ENCODE measurements at places on chromosomes 11 and 22.

DNA sequence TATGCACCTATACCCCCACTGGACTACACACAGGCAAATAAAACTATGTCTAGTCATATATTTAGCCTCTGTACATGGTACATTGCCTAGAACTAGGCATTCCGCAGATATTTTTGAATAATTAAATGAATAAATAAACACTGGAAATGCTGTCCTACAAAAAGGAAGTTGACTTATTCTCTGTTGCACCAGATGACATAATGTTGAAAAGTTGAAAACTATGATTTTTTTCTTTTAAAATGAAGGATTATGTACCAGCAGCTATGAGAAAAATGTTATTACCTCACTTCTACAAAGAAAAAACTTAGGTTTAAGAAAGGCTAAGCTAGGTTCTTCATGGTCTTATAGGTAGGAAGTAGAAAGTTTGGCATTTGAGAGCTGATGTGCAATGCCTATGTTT lies 856.6 kb downstream of the METTL15 start:
- no peak for DNase-seq

- DNase-seq: no peak
These were observed 79.3 kb downstream of the ADAMTS15 start for GRCh38 chr11:130527636-130528297.

GRCh38 chr22:48846200-48846599 lies 981.5 kb downstream of the BRD1 start:
- DNase-seq: no peak

- DNase-seq: no peak
These were observed 327.1 kb upstream of the DDI1 start for GRCh38 chr11:103709371-103709770.

- peak; percentile 65 for DNase-seq
These were observed 14.1 kb downstream of the ZFP91 start for GRCh38 chr11:58592760-58593472.

- no peak for DNase-seq
These were observed 51.1 kb upstream of the KCNQ1OT1 start for GRCh38 chr11:2750682-2751522.

DNA sequence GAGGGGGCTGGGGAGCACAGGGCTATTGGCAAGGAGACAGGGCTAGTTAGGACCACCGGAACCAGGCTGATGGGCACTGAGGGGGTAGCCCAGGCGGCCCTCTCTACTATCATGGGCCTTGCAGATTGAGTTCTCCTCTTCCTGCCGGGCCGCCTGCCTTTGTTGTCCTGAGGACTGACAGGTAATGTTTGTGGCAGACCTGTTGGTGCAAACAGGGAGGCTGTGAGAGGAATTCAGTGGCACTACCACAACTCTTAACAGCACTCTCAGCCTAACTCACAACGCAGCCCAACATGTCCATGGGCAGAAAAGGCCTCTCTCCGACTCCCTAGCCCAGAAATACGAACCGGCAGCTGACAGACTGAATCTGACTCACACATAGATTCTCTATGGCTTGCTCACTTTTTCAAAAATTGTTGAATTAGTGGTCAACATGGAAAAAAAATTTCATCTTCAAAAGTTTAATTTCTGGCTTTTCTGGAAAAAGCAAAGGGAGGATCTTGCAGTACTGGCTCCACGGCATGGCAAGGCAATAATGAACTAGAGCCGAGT lies 11.4 kb downstream of the KCNJ5 start:
- DNase-seq: no peak

DNA sequence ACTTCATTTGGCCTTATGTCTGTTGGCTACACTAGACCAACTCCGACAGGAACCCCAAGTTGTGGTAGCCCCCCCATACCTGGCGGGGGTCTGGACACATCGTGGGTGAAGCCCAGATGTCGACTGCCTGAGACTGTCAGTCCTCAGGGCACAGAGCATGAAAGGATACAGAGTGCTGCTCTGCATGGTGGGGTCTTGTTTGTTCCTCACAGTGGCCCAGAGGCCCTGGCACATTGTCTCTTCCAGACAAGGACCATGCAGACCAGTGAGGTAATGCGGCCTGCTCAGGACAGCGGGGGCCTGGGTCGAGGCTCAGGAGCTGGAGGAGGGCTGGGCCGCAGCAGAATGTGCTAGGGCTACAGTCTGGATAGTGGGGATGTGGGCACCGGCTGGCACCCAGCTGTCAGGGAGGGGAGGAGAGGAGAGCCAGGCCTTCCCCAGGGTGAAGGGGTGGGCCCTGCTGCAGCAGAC lies 14.6 kb downstream of the CAPN5 start:
- no peak for DNase-seq

GRCh38 chr11:66346476-66347424 lies 679 bp downstream of the B4GAT1 start:
- no peak for DNase-seq

GRCh38 chr11:78313181-78313795 lies 104.3 kb downstream of the GAB2 start:
- no peak for DNase-seq

DNA sequence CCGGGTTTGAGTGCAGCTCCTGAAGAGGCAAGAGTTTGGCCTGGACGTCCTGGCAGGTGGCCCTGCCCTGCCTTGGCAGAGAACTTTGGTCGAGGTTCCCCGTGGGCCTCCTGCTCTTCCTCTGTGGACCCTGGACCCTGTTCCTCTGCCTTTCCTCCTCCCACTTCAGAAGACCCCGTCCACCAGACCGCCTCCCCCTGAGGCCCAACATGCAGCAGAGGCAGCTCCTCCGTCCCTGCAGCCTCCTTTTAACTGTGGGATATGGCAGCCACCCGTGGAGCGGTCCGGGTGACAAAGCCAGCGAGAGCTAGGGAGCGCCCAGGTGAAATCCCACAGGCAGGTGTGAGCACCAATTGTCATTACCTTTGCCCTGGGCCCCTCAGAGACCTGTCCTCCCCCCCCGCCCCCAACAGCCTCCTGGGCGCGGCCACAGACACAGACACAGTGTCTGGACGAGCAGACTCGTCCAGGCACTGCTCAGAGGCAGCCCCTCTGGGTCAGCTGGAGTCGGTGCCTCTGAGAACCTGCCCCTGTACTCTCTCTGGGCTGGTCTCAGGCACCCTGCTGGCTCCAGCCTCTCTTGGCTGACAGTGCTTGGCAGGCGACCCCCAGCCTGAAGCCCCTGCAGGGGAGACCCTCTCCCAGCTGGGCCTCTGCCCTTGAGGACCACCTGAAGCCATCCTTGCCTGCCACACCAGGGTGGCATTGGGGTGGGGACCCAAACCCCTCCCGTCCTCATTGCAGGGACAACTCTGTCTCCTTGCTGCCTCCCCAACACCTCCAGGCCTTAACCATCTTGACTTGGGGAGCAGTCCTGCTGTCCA lies 4.1 kb upstream of the PTDSS2 start:
- no peak for DNase-seq

DNA sequence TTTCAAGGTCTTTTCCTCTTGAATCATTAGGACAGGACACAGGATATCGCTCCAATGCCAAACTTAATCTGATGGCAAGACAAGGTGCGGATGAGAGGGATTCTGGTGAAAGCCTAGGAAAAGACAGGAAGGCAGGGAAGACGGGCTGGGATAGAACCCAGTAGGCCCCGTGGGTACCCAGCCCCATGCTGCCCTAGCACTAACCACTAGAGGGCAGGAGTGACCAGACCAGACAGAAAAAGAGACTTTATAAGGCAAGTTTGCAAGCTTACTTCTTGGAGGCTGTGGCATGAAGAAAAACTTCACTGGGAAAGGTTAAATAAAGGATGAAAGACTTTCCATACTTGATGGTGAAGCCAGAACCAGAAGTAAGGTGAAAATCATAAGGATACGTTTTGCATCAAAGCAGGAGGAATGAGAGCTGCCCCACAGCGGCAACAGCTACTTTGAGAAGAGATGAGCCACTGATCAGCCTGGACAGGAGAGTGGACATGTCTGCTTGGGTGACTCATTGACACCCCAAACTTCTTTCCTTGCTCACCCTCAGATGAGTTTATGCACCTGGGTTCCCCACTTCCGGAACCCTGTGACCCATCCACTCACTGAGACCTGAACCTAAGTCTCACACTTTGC lies 39.8 kb downstream of the SYN3 start:
- peak; percentile 60 for DNase-seq

DNA sequence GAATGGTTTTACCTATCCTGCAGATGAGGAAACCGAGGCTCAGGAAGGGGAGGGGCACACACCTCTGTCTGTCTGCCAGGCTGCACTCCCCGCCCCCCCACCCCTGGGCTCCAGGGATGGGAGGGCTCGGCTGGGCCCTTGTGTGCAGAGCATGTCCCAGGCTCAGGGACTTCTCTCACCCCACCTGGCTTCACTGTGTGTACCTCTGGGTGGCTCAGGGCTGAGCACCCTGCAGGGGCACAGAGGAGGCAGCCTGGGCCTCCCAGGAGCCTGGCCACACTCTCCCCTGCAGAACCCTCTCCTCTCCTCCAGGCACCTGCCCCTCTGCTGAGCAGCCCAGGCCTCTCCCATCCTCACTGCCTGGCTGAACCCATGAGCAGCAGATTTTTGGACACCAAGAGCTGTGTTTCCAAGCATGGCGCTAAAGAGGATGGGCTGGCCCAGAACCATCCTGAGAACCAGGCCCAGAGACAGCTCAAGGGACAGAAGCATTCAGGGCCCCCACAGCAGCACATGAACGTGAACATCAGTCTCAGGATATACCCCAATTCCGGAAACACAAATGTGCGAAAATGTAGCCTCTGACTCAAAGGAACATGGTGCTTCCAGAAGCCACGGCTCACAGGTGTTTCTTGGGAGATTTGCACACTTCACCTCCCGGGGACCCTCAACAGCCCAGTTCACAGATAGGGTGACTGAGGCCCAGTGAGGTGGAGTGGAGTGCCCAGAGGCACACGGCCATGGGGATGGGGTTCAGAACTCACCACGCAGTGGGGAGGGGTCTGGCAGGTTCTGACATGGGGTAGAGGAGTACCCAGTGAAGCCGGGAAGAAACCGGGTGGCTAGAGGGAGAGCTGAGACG lies 10.5 kb downstream of the EMID1 start:
- no peak for DNase-seq

DNA sequence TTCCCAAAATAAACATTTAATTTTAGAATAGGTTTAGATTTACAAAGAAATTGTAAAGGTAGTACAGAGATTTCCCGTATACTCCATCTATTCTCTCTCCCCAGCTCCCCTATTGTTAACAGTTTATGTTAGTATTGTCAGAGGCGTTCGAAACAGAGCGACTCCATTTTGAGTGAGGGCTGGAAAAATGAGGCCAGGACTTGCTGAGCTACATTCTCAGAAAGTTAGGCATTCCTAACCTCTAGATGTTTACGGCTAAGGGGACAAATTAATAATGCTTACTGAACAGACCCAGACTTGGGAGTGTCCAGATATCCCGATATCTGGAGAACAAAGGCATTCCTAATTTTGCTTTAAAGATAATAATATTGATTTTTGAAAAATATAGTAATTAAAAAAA lies 12.4 kb upstream of the NUP160 start:
- no peak for DNase-seq

- DNase-seq: no peak
These were observed 45.8 kb upstream of the NOX4 start for GRCh38 chr11:89536926-89537325.

- DNase-seq: no peak
These were observed 20.3 kb downstream of the PPM1F start for GRCh38 chr22:21932347-21932746.

- DNase-seq: peak; percentile 48
These were observed 18.9 kb downstream of the SHANK3 start for GRCh38 chr22:50691521-50691920.

GRCh38 chr11:107682171-107682570 lies 29.7 kb downstream of the SLN start:
- no peak for DNase-seq

DNA sequence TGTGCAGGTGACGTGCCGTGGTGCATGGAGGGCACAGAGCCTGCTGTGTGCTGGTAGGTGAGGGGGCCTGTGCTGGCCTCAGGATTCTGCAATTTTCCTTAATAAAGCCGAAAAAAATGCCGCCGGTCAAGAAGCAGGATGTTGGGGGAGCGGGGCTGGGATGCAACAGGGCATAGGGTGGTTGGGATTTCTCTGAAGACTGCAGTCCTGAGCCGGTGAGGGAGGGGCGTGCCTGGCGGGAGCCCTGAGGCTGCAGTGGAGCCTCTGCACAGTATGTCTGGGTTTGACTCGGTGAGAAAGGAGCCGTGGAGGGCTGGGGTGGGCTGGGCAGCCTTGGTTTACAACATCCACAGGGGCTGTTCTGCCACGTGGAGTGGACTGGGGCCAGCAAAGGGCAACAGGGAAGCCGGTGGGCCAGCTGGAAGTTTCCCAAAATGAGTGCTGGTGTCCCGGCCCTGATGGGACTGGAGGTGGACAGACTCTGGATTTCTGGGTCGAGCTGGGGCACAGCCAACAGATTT lies 1.3 kb downstream of the CDHR5 start:
- no peak for DNase-seq

GRCh38 chr11:73493956-73494598 lies 103.8 kb downstream of the FAM168A start:
- DNase-seq: no peak

GRCh38 chr11:74611369-74611861 lies 19.0 kb downstream of the POLD3 start:
- DNase-seq: no peak

- peak; percentile 44 for DNase-seq
These were observed 101.0 kb downstream of the PDE2A start for GRCh38 chr11:72573072-72573854.

DNA sequence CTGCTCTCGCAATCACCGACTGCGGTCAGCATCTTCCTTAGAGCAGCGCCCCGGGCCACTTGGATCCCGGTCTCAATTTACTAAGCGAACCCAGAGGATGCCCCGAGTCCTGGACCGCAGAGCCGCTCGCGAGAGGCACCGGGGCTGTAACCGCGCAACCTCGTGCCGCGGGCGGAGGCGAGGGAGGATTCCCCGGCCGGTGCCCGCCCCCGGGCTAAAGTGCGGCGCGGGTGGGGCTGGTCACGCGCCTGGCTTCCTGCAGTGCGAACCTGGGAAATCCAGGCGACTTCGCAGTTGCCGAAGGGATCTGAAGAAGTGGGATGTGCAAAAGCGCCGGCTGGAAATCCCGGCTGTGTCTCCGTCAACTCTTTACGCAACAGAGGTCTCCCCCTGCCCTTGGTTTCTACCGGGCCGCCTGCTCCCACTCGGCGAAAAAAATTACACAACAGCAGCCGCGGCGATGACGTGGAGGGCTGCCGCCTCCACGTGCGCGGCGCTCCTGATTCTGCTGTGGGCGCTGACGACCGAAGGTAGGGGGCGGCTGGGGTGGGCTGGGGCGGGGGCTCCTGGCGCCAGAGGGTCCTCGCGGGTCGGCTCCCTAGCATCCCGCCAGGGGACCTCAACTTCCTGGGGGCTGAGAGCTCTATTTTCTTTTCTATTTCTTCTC lies at the start of gene NCR3LG1:
TSS of gene NCR3LG1 (plus strand) at position 291 of the 667 bp plus-strand sequence. CDS start at position 461, 170 bp downstream.
- peak; percentile 63 for DNase-seq

DNA sequence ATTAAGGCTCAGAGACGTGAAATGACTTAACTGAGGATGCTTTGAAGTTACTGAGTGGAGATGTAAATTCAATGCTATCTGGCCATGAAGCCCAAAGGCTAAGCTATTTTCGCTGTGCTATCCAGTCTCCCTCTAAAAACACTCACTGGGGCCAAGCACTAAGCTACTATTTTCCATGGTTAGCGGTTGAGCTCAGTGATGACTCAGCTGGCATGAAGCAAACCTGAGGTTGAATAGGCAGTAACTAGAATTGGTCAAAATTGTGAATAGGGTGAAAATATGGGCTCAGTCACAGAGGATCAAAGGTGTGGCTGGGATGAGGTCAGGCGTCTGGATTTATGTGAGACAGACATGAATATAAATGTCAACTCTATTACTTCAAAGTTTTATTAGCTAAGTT lies 564.2 kb upstream of the KIRREL3 start:
- DNase-seq: no peak

GRCh38 chr11:116052603-116053547 lies 548.7 kb upstream of the CADM1 start:
- no peak for DNase-seq

- no peak for DNase-seq
These were observed 158.6 kb upstream of the BDNF start for GRCh38 chr11:27858866-27859265.

- no peak for DNase-seq
These were observed at the start of gene OR5L1 for GRCh38 chr11:55811067-55811466. Gene OR5L1 (plus strand): TSS chr11:55811367. CDS start chr11:55811467, 100 bp downstream.

Data from activated T-cell treated with anti-CD3 and anti-CD28 coated beads, Interleukin-2, amount 50 U/mL, for 48 hours (primary cell).